ENCODE measurements at places on chromosomes 12 and 14.

- no peak for DNase-seq
Observed at GRCh38 chr14:102473559-102473958, 36.0 kb downstream of the ANKRD9 start.

DNA sequence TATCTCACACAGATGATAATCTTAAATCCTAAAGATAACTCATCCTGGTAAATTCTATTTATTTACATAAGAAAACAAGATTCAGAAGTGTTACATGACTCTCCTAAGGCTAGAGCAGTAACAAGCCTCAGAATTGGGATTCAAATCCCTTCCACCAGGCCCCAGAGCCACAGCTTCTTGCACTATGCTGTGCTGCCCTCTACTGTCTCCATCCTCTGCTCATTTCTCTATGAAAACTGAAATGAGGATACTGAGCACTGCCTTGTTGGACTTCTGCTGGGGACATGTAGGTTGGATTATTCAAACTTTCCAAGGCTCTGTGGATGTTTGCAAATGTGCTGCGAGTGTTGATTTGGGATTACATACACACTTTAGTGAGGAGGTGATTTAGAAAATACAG is 23.5 kb upstream of the C12orf50 start:
- DNase-seq, result no peak

- no peak for DNase-seq
Observed at GRCh38 chr12:113248051-113248825, 27.0 kb downstream of the TPCN1 start.

- DNase-seq, result no peak
Observed at GRCh38 chr14:60348211-60348610, 99.2 kb downstream of the PPM1A start.

- DNase-seq, result no peak
Observed at GRCh38 chr12:124761871-124762270, 101.8 kb downstream of the SCARB1 start.

DNA sequence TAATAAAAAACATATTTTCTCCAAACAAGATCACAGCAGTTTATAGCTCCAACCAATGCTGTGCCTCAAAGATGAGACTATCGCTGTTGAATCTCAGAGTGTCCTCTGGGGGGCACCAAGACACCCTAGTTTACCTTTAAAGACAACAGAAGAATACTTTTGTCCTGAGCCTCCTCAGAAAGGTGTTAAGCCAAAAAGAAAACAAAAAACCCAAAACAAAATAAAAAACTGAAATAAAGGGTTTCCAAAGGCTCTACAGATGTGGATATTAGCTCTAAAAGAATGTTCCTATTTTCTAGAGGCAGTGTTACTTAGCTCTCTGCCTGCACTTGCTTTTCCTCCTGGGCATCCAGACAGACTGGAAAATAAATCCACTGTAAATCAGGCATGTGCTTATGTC is 86.9 kb upstream of the TTC7B start:
- DNase-seq, result peak; percentile 33

GRCh38 chr14:102777711-102778337 is 575 bp downstream of the TRAF3 start:
- peak; percentile 8 for DNase-seq

DNA sequence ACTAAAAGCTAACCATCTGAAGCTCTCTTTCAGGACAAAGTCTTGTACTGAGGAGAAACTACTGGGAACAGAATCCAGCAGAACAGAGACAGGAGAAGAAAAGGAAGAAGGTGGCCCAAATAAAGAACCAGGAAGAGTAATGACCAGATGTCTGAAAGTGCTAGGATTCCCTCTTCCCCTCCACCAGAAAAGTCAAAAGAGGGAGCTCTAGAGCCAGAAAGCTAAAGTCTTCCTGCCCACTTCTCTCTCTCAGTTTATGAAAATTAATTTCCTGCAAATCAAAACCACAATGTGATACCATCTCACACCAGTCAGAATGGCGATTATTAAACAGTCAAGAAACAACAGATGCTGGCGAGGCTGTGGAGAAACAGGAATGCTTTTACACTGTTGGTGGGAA is 47.2 kb downstream of the SPPL3 start:
- DNase-seq, result no peak

- no peak for DNase-seq
Observed at GRCh38 chr12:16072678-16073077, 161.5 kb downstream of the DERA start.

- DNase-seq, result no peak
Observed at GRCh38 chr14:94098326-94098992, 12.1 kb upstream of the IFI27 start.

GRCh38 chr12:89544022-89544421 is 18.2 kb upstream of the POC1B start:
- no peak for DNase-seq

- DNase-seq, result no peak
Observed at GRCh38 chr14:71549421-71550050, 382.7 kb upstream of the RGS6 start.

GRCh38 chr14:102225386-102225785 is 79.6 kb downstream of the MOK start:
- DNase-seq, result no peak

DNA sequence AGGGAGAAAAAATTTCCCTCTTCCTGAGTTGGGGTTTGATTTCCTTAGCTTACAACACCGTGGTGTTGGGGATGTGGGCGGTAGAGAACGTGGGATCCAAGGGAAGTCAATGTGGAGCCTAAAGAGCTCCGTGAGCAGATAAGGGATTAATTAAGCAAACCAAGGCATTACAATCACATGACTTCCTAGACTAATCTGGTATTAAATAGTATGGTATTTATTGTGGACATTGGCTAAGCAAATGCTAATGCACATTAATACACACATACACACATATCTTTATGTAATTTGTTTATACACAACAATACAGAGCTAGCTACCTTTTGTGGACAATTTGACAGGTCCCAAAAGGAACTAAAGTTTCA is 791 bp upstream of the RNF41 start:
- DNase-seq, result no peak

GRCh38 chr14:68780358-68781160 is 12.3 kb downstream of the ZFP36L1 start:
- DNase-seq, result no peak

- no peak for DNase-seq
Observed at GRCh38 chr12:120350576-120351350, 18.2 kb downstream of the MSI1 start.

DNA sequence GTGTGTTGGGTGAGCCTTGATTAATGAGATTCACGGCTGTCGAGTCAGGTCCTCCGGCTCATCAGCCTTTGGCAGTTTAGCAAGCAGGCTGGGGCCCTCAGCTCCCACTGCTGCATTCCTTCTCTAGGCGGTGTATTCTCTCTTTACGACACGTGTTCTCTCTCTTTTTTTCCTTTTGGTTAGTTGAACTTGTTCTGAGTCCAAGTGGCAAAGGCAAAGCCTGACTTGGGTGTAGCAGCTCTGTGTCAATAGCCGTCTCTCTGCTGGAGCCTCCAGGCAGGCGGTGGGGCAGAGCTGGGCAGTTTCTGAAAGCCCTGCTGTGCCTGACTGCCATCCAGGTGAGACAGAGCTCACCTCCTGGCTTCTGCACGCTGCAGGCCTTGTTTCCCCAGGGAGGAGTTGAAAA is 46.6 kb downstream of the SUSD6 start:
- no peak for DNase-seq

DNA sequence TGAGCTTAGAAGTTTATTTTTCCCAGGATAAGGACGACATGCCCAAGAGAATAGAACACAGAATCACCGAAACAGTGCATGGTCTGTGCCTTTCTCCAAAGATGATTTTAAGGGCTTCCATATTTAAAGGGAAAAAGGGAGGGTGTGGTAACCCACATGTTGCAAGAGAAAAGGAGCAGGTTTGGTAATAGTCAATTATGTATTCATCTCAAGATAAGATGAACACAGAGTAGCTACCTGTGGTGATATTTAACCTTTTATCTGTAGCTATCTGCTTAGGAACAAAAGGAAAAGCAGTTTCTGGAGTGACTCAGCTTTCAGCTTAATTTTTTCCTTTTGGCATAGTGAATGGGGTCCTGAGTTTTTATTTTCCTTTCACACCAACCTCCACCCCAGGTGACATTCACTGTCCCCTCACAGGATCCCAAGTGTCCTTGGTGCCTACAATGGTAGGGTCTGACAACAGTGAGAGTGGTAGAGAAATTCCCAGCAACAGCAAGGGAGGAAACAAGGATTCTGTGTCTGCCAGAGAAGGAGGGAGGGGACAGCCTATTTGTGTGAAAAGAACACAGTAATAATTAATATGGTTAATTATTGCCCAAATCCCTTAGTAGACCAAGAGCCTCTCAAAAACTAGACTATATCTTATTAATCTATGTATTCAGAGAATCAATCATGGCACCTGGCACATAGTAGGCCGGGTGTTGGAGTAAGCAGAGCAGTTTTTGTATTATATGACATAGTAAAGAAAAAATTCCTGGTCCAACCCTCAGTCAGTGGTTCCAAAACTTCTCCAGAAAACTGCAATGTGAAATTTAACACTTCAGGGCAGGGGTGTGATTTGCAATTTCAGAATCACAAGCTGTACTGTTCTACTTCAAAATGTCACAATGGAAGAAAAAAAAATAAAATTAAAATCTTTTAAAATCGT is 154.5 kb downstream of the PHLDA1 start:
- DNase-seq, result no peak

DNA sequence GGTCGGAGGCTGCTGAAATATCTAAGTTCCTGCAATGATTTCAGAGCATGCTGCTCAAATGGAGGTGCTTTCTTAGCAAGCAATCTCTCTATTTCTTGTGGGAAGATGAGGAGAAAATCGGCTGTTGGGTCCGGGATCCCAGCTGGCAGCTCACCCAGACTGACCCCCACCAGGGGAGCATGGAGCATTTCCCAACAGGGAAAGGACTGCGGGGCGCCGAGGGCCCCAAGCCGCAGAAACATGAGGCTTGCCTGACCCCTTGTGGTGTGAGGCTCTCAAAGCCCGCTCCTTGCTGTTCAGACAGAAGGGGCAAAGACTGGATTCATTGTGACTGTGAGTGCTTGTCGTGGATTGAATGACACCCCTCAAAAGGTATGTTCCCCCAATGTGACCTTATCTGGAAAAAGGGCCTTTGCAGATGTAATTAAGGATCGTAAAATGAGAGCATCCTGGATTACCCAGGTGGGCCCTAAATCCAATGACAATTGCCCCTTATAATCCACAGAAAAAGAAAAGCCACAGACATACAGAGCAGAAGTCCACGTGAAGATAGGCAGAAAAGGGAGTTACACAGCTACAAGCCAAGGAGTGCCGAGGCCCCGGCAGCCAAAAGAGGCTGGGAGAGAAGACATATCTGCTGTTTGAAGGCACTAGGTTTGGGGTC is 116.3 kb upstream of the VASH1 start:
- no peak for DNase-seq

GRCh38 chr14:51539571-51540037 is 112.1 kb upstream of the FRMD6 start:
- DNase-seq, result no peak

GRCh38 chr12:93387780-93388179 is 10.1 kb downstream of the NUDT4 start:
- no peak for DNase-seq

Measured in activated T-helper 1 cell treated with anti-CD3 and anti-CD28 coated beads, Interleukin-12 subunit alpha, Interleukin-12 subunit beta, Interleukin-2, Interleukin-4 antibody, amounts not matched to agents 30 ng/mL and 10 ng/mL and 1 ng/mL, durations not matched to agents 14 hours and 24 hours and 36 hours (primary cell).